ENCODE measurements at places on chromosomes 4 and X. TPM values are rescaled to one million over a fixed set of nuclear protein-coding genes. Genes with fewer than 3 reads are reported as not detected.

The VSIG4 gene
- total RNA-seq = 42.1 TPM

DNA sequence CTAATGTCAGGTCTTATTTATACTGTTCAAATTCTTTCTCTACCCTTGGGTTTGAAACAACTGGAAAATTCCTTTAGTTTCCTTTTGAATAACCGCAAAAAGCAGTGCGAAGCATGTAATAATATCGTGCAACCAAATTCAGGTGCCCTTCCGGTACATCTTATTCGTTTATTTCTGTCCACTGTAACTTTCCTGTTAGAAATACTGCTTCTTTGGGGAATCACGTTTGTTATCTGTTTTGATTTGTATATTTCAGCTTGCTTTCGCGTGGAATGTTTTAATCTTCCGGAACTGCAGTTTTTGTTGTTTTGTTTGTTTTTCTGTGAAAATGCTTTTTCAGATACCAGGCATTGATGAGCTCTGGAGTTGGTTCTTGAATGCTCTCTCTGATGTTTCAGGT, 85.7 kb upstream of the HPRT1 start:
- DNase-seq = no peak

The FATE1 gene
- not detected for total RNA-seq

The ZDHHC15 gene
- total RNA-seq = 3.5 TPM

The EXOC1L gene
- not detected for total RNA-seq

GRCh38 chrX:71098302-71098701, 2.7 kb downstream of the FOXO4 start:
- peak; percentile 61 for DNase-seq

DNA sequence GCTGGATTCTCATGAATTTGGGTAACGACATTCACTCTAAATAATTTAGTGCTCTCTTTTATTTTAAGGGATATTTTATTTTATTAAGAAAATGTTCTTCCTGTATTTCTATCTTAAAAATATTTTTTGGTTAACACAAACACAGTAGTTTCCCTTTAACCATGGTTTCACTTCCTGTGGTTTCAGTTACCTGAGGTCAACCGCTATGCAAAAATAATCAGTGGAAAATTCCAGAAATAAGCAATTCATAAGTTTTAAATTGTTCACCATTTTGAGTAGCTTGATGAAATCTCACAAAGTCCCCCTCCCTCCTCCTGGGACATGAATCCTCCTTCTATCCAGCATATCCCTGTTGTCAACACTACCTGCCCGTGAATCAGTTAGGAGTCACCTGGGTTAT, 71.4 kb downstream of the GBA3 start:
- no peak for DNase-seq

All from left ventricle myocardium superior (tissue), 1 donor.